ENCODE measurements at places on chromosomes 7 and 10.

DNA sequence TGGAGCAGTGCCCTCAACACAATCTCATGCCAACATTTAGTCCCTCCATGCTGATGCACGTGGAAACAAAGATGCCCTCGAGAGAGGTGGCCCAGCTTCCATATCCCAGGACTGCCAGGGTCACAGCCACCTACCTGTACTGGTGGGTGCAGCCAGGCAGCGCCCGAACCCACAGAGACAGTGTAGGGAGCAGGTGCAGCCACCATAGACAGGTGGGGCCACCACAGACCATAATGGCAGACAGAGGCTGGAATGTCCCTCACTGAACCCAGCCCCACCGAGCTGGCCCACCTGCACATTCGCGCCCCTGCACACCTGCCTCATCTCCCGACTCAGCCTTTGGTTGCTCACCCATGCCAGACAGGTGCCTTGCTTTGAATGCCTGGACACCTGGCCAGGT is 18.3 kb upstream of the CPXM2 start:
- no peak for DNase-seq

DNA sequence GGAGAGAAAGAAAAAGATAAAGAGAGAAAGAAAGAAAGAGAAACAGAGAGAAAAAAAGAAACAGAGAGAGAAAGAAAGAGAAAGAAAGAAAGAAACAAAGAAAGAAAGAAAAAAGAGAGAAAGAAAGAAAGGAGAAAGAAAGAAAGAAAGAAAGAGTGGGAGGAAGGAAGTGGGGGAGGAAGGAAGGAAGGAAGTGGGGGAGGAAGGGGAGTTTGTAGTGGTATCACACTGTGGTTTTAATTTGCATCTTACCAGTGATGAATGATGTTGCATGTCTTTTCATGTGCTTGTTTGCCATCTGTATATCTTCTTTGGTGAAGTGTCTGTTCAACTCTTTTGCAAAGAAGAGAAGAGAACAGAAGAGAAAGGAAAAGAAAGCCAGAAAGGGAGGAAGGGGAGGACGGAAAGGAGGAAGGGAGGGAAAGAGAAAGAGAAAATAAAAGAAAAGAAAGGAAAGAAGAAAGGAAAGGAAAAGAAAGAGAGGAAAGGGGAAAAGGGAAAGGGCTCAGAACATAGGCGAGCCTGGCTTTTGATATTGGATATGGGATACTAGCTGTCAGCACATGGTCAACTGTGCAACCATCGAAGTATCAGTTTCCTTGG is 79.2 kb upstream of the FRMD4A start:
- DNase-seq: no peak

GRCh38 chr10:9416331-9416730 is 1361.8 kb downstream of the GATA3 start:
- no peak for DNase-seq

DNA sequence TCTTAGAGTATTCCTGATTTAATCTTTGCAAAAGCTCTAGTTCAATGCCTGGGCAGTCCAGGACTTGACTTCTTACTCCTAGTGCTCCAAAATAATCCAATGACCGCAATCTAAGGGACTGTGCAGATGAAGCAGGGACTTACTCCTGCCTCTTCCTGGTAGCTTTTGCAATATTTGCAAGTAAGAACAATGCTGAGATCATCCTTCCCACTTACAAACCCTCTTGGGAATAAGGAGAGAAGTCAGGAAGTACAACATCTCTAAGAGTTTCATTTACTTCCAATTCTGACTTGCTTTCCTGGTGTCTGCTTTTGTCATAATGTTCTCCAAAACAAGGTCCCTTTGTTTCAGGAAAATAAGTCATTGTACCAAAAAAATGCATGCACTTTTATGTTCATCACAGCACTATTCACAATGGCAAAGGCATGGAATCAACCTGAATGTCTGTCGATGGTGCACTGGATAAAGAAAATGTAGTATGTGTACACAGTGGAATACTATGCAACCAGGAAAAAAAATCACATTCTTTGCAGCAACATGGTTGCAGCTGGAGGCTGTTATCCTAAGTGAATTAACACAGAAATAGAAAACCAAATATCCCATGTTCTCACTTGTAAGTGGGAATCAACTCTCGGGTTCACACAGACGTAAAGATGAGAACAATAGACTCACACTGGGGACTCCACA is 7.1 kb upstream of the KCNMA1 start:
- no peak for DNase-seq

DNA sequence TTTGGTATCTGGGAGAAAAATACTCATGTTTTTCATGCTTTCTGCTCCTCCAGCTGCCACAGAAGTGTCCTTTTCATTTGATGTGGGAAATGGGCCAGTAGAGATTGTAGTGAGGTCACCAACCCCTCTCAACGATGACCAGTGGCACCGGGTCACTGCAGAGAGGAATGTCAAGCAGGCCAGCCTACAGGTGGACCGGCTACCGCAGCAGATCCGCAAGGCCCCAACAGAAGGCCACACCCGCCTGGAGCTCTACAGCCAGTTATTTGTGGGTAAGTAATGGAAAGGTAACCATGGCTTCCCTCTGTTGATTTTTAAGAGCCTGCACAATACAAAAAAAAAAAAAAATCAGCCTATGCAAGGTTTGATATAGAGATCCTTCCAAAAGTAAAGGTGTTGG is 443.1 kb upstream of the C7orf33 start:
- DNase-seq: no peak

DNA sequence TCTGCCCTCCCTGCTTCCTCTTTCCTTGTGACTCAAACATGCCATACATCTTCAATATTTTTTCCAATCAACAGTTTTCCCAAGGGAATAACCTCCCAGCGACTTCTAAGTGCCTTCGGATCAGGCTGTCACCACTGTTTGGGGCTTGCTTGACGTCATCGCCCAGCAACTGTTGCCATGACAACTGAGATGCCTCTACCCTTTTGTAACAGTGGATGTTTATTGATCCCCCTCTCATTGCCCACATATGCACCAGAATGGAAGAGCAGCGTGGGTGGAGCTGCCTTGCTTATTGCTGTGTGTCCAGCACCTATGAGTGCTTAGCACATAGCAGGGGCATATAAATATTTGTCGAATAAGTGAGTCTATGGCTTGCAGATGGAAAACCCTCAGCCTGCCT is 14.4 kb downstream of the FFAR4 start:
- DNase-seq: no peak

All from fibroblast of the conjunctiva (primary cell).